ENCODE measurements at places on chromosomes 6 and 20.
A peak's percentile ranks its signal among the peaks of the same experiment; 100 is the strongest.

DNA sequence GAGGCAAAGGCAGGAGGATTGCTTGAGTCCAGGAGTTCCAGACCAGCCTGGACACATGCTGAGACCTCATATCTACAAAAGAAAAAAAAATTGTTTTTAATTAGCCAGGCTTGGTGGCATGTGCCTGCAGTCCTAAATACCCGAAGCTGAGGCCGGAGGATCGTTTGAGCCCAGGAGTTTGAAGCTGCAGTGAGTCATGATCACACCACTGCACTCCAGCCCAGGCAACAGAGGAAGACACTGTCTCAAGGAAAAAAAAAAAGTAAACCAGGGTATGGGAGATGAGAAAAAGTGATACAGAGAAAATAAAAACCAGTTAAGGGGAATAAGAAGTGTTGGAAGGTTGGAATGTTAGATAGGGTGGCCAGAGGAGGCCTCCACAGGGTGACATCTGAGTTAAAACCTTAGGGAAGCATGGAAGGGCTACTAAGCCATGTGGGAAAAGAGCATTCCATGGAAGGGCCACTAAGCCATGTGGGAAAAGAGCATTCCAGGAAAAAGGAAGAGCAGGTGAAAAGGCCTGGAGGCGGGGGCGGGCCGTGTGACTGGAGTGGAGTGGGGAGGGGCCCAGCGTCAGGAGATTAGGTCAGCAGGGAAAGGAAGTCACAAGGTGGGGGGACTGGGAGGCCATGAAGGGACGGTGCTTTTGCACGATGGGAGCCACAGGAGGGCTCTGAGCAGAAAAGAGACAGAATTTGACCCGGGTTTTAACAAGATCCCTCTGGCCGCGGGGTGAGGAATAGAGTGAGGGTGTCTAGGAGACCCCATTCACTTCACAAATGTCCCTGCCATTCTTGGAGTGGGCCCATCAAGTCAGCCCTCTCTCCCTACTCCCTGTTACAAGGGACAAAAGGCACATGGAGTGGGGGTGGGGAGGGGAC lies 18.3 kb downstream of the CPNE5 start:
- DNase-seq = peak; percentile 45

GRCh38 chr6:21731411-21732031 lies 138.0 kb downstream of the SOX4 start:
- DNase-seq = peak; percentile 83

DNA sequence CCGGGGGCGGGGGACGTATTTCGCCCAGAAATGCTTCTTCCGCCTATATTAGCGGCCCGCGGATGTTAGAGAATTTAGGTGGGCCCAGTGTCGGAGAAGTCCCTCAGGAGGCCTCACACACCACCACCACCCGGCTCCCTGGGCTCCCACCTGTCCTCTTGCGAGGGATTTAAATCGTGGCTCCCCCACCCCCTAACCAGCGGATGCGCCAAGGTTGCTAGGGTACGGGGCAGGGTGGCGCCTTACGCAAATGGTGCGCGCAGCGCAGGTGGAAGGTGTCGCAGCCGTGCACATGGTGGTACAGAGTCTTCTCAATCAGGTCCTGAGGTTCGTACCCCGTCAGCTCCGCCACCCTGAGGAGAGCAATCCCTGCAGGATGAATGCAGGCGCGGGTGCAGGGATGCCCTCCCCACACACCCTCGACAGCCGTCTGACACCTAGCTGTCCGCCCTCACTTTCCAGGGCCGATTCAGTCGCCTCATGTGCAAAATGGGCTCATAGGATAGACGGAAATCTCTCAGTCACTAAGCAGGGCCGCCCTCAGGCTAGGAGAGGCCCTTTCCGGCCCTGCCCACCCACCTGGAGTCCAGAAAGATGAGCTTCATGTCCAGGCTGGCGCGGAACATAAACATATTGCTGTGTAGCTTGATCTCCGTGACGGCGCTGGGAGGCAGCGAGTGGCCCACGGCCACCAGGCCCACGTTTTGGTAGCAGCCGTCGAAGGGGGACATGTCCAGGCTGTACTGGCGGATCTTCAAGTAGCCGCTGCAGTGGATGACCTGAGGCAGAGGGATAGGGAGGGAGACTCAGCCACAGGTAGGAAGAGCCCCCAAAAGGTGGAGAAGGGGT lies 16.6 kb downstream of the SIM1 start:
- DNase-seq = no peak

DNA sequence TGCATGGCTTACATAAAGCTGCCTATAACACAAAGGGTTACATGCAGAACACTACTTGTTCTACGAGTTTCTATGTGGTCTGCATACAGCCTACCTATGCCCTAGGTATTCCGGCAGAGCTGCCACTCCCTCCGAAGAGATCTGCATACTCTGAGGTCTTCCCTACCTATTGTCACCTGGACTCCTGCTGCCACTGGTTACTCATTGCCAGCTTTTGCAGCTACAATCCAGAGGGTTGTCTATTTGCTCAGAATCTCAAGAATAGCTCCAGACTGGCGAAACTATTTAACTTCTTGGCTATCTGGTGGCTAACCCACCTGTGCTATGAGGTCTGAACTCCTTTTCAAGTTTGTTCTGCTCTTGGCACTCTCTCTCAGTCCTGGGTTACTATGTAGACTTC lies 323.3 kb downstream of the BMP2 start:
- DNase-seq = no peak

GRCh38 chr6:89999154-89999553 lies 104.9 kb downstream of the GJA10 start:
- DNase-seq = peak; percentile 9

DNA sequence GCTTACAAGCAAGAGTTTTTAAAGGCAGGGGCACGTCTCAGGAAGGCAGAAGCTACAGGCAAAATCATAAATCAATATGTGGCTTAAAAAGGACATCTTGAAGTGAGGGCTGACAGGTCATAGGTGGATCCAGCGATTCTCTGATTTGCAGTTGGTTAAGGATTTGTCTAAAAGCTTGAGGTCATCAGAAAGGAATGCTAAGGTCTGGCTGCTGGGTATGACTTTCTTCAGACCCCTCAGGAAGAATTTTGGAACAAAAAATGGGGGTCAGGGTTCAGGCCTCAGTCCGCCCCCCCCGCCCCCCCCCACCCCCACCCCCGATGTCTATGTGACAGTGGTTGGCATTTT lies 261.9 kb downstream of the CDH4 start:
- no peak for DNase-seq

Data from RCC 7860 (cell line).